ENCODE measurements at places on chromosomes 4 and X.

DNA sequence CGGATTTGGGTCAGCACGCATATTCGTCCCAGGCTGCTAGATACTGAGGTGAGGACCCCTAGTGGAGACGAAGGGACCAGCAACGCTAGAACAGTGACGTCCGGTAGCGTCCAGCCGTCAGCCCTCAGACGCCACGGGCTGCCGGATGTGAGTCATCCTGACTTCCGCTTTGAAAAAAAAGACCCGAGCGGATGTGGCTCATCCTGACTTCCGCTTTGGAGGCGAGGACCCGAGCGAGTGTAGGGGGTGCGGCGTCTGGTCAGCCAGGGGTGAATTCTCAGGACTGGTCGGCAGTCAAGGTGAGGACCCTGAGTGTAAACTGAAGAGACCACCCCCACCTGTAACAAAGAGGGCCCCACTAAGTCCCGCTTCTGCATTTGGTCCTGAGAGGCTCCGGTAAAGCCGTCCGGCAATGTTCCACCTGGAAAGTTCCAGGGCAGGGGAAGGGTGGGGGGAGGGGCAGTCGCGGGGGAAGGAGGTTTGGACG, at the start of gene MAGEB2:
MAGEB2 (plus strand) TSS at position 207 of the 487 bp plus-strand sequence. CDS start 3,018 bp downstream, outside the sequence.
- DNase-seq, result no peak

DNA sequence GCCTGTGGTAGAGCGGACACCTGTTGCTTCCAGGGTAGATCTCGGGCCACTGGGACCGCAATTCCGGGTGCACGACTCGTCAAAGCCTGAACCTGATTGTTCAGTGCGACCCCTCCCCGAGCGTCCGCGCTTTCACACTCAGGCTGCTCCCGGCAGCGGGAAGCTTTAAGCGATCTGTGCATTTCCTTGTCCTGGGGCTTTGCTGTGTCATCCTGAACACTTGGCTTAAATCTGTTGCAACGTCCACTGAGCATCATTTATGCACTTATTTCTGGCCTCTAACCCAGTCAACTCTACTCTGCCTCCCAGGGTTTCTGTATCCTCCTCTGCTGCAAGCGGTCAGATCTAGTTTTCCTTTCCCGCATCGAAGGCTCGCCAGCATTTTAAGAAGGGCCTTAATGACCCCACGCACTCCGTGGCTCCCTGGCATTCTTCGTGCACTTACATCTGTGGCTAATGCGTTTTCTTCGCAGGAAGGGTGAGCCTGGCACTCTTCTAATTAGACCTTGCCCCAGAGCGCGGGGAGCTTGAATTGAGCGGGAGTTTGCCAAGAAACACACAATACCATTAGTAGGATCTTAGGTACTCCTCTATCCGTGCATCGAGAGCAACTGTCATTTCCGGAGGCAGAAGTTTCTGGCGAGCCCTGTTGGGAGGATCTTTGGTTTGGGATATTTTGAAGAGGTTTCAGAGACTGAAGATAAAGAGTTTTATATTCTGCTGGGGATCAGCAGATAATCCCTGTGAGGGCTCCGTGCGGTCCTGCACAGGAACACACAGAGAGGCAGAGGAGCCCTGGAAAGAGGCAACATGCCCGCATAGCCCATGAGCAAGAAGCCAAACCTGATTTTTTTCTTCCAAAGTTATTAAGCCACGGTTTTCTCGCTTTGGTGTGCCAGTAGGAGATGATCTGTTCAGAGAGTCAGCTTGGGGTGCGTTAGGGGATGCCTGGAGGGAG, 654 bp upstream of the DDIT4L start:
- no peak for DNase-seq

DNA sequence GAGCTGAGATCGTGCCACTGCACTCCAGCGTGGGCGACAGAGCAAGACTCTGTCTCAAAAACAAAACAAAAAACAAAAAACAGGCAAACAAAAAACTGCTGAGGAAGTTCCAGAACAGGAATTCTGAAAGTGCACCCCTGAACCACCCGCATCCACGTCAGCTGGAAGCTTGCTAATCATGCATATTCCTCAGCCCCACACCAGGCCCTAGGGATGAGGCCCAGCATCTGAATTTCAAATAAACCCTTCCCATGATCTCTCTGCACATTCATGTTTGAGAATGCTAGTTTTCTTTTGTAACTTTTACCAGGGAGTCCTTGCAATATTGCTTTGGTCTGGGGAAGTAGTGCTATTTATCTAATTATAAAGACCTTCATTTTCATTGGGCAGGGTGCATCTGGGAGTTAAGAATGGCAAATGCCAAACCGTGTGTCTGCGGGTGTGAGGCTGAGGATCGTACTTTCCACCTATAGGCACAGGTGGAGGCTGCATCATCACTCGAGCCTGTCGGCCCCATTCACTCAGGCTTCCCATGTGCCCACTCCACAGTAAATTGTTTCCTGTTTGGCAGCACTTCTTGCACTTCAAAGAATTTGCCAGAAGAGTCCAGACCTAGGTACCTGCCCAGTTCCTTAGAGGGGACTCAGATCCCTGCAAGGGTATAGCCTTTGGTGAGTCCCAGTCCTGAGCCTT, 23.6 kb downstream of the CCKAR start:
- DNase-seq, result no peak

DNA sequence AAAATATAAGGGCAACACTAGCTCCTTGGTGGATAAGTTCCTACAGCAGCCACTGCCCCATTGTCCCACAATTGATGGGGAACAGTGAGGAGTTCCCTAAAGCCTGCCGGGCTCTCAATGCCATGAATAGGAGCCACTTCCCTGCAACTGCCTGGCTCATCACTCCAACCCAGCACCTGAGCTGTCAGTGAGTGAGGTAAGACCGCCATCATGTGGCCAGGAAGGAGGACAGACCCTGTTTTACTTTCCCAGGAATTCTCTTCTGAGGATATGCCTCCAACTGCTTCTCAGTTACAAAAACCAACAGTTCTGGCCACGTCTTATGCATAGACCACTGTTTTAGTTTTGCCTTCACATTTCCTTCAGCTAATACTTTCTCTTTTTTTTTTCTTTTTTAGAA, 45.5 kb downstream of the SRPX start:
- no peak for DNase-seq

GRCh38 chr4:16710198-16710597, 188.2 kb downstream of the LDB2 start:
- no peak for DNase-seq

DNA sequence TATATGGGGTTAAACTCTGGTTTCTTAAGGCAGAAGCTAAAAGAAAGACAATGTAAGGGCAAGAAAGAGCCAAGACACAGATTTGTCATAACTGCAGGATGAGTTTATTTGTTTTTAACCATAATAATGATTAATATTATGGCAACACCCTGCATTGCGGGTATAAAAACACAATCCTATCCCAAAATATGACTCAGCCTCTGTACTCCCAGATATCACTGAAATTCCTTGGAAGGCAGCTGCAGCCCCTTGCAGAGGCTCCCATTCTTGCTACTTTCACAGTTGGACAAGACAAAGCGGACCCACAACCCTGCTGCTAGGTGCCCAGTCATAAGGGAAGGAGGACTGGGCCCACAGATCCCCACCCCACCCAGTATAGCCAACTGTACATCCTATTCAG, 20.4 kb upstream of the FGF16 start:
- no peak for DNase-seq

- no peak for DNase-seq
Observed at GRCh38 chrX:38268011-38268410, 47.3 kb upstream of the SRPX start.

- no peak for DNase-seq
Observed at GRCh38 chrX:43527801-43528200, 128.3 kb upstream of the MAOA start.

GRCh38 chr4:1347410-1347864, 429 bp downstream of the UVSSA start:
- peak; percentile 31 for DNase-seq

GRCh38 chr4:157128395-157128794, 52.4 kb downstream of the GLRB start:
- DNase-seq, result no peak

GRCh38 chr4:41935652-41936021, 408 bp downstream of the TMEM33 start:
- peak; percentile 18 for DNase-seq

GRCh38 chrX:130975947-130976346, 72.9 kb upstream of the ENOX2 start:
- DNase-seq, result no peak

- no peak for DNase-seq
Observed at GRCh38 chr4:84994280-84994679, 27.8 kb upstream of the WDFY3 start.

- DNase-seq, result no peak
Observed at GRCh38 chr4:189278597-189279165, 662.0 kb upstream of the FRG1 start.

DNA sequence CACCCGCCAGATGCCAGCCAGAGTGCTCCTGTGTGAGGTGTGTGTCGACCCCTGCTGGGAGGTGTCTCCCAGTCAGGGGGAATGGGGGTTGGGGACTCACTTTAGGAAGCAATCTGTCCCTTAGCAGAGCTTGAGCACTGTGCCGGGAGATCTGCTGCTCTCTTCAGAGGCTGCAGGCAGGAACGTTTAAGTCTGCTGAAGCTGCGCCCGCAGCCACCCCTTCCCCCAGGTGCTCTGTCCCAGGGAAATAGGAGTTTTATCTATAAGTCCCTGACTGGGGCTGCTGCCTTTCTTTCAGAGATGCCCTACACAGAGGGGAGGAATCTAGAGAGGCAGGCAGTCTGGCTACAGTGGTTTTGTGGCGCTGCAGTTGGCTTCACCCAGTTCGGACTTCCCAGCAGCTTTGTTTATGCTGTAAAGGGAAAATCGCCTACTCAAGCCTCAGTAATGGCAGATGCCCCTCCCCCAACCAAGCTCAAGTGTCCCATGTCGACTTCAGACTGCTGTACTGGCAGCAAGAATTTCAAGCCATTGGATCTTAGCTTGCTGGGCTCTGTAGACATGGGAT, 80.8 kb downstream of the CCSER1 start:
- no peak for DNase-seq

- no peak for DNase-seq
Observed at GRCh38 chrX:142977128-142977914, 48.4 kb upstream of the SPANXN4 start.

GRCh38 chr4:104500442-104500841, 5.7 kb upstream of the CXXC4 start:
- no peak for DNase-seq

DNA sequence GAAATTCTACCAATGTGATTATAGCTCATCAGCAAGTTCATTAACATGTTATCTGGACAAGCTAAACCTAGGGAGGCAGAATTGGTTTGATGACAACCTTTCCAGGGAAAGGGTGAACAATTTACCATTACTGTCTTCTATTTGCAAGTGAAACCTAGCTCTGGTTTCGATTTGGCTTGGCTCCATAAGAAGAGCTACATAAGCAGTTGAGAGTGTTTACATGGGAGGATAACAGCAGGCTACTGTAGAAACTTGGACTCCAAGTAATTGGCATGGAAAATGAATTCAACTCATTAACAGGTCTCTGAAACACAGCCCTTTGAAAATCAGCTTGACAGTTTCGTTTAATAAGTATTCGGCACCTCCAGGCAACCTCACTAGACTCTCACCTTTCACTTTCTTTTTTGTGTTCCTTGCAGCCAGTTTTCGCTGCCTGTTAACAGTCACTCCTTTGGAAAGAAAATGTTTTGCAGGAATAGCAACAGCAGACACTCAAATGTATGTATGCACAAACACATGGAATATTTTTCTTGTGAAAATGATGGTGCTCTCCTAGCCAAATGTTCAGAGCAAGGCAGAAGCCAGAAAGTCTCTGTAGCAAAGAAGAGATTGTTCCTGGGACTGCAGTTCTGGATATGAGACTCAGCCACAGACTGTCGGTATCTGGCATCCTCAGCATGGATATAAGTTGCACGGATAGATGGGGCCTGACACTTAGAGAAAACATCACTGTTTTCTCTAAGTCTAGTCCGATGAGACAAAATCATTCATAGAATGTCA, 27.5 kb downstream of the POU3F4 start:
- no peak for DNase-seq

- DNase-seq, result no peak
Observed at GRCh38 chr4:3434881-3435685, 6.7 kb upstream of the HGFAC start.

- DNase-seq, result no peak
Observed at GRCh38 chr4:121951521-121952110, at the start of gene TRPC3. Gene TRPC3, minus strand, starts transcription at chr4:121952060. Its CDS starts 380 bp downstream, at chr4:121951680.

GRCh38 chrX:48761674-48762471, at the start of gene GLOD5:
Gene GLOD5, plus strand, starts transcription at chrX:48761747. Its CDS starts 44 bp downstream, at chrX:48761791.
- DNase-seq, result no peak

DNA sequence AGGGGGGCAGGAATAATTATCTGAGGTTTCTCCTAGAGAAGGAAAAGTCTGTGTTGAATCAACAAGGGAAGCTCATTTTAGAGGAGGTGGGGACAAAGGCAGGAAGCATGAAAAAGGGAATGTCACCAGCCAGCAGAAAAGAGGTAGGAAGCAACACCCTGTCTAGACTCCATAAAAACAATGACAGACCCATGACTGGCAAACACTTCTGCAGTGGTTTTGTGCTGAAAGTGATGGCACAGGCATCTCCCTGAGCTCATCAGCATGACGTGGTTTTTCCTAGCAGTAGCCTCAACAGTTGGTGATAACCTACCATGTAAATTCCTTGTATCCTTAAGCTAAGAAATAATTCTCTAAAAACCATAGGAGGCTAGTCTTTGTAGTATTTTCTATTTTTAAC, 110.7 kb upstream of the GALNT7 start:
- DNase-seq, result no peak

GRCh38 chrX:97529536-97530200, 646.0 kb downstream of the RPA4 start:
- DNase-seq, result no peak

Measured in activated T-cell treated with anti-CD3 and anti-CD28 coated beads for 24 hours (primary cell).